Activated CD8-positive, alpha-beta memory T cell treated with anti-CD3 and anti-CD28 coated beads for 1 hour (primary cell): ENCODE measurements at places on chromosomes 11 and 22.

GRCh38 chr11:61580271-61580888 is 496 bp downstream of the SYT7 start:
- no peak for DNase-seq

DNA sequence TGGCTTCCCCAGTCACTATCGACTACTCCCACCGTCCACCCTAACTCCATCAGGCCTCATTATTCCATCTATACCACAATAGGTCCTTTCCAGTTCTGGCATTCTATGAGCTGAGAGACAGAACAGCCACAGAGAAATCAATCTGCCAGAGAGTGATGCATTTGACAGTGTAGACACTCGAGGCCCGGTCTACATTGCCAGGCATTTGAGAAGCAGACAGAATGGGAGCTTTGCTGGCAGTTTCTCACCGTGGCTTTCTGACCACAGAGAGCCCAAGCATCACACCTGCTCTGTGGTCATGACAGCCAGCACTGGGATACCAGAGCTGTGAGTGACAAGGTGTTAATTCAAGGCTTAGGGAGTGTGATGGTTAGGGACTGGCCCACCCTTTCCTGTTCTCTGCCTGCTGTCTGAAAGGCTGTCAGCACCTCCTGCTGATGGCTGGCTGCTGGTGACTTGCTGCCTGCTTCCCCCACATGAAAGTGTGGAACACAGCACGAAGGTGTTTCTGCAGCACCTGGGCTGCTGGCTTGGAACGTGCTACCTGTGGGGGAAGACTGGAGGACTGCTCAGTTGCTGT is 137.8 kb downstream of the KIRREL3 start:
- DNase-seq = no peak

GRCh38 chr22:22618448-22618847 is 26.0 kb upstream of the GGTLC2 start:
- DNase-seq = no peak

DNA sequence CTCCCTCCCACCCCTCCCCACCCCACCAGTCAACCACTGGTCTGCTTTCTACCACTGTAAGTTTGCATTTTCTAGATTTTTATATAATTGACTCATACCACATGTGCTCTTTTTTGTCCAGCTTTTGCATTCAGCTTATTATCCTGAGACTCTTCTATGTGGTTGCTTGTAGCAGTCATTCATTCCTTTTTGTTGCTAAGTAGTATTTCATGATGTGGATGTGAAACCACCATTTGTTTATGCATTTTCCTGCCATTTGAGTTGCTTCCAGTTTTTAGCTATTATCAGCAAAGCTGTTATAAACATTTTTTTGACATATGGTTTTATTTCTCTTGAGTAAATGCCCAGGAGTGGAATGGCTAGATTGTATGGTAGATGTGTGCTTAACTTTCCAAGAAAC is 77.0 kb upstream of the FGF3 start:
- no peak for DNase-seq

DNA sequence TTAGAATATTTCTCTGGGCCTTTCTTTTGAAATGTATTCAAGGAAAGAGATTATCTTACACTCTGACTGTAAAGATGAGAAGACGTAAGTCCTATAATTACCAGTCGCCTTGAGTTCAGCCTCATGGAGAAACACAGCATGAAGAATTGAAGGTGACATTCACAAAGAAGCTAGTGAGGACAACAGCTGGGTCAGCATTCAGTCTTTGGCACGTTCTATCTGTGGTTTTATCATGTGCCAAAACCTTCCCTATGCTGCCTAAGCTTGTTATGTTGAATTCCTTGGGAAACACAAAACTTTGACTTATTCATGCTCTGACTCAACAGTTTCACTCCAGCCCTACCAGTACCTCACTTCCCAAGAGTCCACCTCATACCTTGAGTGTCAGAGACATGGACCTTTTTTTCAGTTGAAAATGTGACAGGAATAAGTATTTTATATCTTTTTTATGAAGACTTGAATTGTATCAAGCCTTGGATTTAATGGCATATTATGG is 198.8 kb upstream of the KIRREL3 start:
- no peak for DNase-seq

DNA sequence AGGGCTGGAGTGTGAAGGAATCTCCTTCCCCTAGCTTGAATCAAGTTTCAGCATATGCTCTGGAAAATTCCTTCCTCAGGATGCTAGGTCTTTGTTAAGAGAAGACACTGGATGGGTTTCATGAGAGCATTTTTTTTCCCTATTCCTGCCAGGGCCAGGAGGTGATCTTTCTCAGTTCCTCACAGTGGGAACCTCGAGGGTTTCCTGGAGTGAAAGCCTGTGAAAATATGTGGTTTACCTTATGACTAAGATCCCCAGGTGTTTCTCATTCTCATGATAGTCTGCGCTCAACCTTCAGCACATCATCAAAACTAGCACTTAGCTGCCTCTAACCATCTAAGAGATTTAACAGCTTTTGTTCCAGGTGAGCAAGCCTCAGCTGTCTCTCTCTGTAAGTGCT is 985.3 kb upstream of the FAT3 start:
- no peak for DNase-seq

GRCh38 chr11:85310479-85310878 is 316.7 kb downstream of the DLG2 start:
- no peak for DNase-seq

DNA sequence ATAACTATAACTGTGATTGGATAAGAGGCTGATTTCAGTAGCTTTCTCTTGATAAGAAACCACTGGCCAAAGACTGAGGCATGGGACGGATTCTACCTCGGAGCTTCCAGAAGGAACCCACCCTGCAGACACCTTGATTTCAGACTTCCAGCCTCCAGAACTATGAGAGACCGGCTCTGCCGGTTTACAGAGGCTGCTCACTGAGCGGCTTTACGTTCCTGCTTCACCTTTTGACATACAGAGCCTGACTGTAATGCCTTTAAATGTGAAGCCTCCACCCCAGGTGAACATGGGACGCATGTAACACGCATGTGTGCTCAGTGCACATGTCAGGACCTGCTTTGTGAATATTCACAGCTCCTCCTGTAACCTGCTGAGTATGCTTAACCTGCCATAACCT is 361.5 kb downstream of the CTTN start:
- DNase-seq = no peak

GRCh38 chr11:73931039-73931645 is 19.7 kb upstream of the DNAJB13 start:
- no peak for DNase-seq

DNA sequence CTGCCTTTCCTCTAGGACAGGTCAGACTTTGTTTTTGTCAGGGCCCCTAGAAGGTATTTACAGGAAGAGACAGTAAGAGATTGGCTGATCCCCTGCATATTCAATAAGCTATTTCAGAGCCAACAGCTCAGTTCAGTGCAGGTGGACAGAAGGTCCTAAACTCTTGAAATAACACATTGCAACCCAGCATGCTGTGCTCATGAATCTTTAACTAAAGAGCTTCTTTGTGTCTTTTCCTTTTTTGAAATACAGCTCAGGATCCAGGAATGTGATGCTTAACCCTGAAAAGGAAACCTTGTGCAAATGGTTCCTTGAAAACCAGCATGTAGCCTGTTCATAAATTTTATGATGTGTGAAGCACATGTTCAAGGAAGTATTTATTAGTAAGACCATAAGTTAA is 43.9 kb downstream of the BBOX1 start:
- no peak for DNase-seq

DNA sequence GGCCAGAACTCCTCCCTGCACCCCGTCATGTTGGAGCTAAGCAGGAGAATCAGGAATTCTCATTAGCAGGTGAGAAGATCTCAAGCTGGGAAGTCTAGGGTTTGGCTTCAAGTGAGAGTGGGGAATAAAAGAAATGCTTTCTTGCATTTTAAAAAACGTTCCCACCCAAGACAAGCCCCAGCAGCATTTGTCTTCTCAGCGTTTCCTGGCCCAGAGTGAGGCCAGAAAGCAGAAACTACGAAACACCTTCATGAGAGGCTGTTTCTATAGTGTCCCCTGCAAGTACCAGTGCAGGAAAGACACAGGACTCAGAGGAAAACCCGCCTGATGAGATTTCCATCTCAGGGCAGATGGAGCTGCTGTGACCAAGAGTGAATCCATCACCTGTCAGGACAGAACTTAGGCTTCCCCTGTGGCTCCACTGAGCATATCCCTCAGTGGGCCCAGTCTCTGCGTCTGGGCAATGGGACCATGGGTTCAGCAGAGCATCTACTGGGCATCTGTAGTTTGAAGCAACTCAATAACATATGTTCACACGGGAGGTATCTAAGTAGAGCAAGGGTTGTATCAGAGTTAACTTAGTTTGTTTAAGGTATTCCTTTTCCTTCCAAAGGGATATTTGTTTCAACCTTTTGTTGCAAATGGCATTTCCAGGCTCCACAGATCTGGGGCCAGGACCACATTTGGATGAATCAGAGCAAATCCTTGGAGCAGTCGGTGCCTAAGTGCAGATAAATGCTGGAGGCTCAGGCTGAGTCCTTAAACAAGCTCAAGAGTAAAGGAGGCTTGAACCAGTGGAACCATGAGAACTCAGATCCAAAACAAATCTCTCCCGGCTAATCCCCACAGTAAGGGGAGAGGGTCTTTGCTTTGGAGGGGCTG is 548.3 kb downstream of the MIAT start:
- no peak for DNase-seq

DNA sequence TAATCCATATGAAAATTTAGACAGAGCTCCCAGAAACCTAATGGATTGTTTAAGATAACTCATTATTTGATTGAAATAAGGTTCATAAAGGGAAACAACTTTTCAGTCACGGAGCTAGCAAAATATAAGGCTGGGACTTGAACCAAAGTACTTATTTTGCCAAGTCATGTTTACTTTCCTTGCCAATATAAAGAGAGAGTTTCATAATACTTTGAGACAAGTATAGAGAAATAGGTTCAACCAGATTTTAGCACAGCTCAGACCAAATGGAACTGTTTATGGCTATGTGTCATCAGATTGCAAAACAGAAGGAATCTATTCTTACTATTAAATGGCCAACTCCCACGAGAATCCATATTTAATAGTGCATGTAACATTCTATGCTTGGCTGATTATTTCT is 1517.5 kb upstream of the TENM4 start:
- no peak for DNase-seq

- DNase-seq = no peak
These were observed 1482.0 kb downstream of the BRD1 start for GRCh38 chr22:48345631-48346030.

DNA sequence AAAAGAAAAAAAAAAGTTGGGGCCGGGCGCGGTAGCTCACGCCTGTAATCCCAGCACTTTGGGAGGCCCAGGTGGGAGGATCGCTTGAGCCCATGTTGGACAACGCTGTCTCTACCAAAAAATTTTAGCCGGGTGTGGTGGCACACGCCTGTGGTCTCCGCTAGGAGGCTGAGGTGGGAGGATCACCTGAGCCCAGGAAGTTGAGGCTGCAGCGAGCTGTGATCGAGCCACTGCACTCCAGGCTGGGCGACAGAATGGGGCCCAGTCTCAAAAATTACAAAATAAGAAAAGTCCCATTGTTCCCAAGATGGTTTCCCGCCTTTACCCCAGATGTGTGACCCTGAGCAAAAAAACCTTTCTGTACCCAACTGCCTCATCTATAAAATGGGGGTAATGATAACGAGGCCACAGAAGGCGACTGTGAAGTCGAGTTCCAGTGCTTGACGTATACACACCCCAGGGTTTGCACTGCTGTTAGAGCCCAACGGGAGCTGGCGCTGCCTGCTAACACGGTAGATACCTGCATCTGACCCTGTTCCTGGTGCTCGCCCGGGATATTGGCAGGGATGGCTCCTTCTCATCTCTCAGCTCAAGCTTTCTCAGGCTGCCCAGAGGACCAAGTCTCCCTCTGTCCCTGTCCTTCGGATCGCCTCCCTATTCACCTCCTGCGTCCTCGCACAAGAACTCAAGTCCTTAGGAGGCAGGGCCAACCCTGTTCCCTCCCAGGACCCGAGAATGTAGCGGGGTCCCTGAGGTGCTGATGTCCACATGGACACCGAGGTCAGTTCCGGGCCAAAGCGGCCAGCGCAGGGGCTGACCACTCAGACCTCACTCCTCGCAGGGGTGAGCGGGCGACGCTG is 1.1 kb upstream of the RPLP2 start:
- DNase-seq = no peak

DNA sequence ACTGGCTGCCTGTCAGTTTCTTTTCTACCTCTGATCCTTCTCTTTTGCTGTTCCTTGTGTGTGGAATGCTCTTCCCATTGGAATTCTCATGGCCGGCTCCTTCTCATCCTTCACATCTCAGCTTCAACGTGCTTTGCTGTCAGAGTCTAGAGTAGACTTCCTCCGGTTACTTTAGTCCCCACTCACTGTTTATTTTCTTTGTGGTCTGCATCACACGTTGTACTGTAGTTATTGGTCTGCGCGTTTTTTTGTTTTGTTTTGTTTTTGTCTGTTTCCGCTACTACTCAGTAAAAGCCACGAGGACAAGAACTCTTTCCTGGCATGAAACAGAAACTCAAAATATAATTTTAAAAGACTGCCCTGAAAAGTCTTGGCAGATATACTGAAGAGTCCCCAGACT is 121.3 kb upstream of the SEZ6L start:
- DNase-seq = no peak

DNA sequence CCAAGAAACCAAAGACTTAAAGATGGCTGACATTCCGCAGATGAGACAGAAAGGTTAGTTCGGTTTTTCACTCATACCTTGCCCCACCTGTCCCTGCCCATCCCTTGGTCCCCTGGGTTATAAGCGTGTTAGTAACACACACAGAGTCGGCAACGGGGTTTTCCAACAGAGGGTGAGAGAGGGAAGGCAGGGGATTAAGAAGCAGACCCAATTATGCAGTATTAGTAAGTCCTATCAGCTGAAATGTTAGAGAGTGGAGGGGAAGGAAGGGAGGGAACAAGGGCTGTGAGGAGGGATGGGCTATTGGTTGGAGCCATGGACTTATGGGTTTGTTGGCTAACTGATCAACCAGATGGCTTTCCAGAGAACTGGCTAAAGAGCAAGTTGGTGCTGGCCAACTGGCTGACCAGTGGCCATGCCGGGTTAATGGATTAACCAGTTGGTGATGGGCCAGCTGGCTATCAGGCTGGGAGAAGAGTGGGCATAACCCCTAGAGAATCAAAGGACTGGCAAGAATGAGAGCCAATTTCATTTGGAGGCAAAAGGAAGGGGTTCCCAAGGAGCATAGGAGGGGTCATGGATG is 45.5 kb downstream of the NRXN2 start:
- DNase-seq = no peak

- DNase-seq = no peak
These were observed 70.7 kb downstream of the SIK2 start for GRCh38 chr11:111672949-111673348.

- DNase-seq = no peak
These were observed 79.0 kb downstream of the APIP start for GRCh38 chr11:34836958-34837856.
